H9 (cell line): ENCODE measurements at places on chromosomes 12 and 14. TPM values are rescaled to one million over a fixed set of nuclear protein-coding genes. Genes with fewer than 3 reads are reported as not detected.

DNA sequence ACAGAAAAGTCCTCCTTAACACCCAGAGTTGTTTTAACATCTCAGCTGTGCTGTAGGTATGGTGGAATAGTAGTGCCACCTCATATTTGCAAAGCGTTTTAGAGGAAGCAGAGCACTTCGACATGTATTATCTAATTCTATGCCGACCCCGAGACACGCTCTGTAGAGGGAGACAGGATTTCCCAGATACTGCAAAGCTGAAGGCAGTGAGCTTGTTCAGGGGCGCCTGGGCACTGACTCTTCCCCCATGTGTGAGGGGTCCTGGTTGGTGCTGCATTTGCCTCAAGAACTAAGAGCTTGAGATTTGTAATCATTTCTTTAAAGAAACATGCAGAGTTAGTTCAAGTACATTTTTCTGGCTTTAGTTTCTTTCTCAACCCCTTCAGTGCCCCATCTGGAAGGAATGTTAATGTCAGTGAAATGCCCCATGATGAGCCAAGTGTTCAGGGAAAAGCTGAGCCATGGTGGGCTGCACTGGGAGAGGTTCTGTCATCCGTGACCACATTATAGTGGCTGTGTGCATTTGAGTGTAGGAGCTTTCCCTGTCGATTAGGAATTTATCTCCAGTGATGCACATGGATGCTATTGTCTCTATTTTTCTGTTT, 66.3 kb downstream of the MBIP start:
- H3K27ac ChIP-seq = no peak overlapping the region
- H3K4me1 ChIP-seq = no peaks in the 10 kb centered on the region
- peaks cover 12% of the 10 kb centered on the region for H3K36me3 ChIP-seq
- no peaks in the 10 kb centered on the region for H3K27me3 ChIP-seq
- peak; percentile 39 for DNase-seq
- H3K4me3 ChIP-seq = no peak overlapping the region

DNA sequence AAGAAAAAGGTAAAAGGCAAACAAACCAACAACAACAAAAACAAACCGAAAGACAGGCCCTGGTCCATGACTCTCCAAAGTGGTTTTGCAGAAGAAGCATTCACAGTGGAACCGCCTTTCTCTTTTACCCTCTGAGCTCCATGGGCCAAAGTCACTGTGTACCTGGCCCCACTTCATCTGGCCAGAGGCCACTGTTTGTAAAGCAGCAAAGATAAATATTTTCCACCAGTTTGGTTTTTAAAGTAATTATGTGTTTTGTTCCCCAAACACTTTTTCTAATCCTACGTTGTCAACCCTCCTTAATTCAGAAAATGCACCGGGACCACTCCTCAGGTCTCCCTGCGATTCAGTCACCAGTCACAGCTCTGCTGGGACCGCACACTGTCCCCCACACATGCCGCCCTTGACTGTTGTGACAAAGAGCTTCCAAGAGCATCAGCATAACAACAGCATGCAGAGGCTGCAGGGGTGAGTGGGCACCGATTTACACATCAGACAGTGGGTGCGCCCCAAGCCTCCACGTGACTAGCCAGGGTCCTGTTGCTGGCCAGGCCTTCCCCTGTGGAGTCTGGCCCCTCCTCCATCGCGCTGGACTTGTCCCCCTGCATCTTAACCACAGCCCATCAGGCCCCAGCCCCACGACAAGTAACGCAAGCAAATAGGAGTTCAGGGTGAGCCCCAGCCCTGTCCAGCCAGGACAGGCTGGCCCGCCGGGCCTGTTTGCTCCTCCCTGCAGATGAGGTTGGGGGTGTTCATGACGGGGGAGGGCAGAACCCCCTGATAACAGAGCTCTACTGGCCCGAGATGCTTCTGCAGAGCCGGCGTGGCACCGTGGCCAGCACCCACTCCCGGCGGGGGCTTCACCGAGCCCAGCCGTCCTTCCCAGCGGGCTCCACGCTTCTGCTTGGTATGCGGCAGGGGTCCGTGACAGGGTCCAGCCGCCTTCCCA, 65.2 kb upstream of the DIO3 start:
- no peak overlapping the region for H3K27ac ChIP-seq
- no peak overlapping the region for H3K4me3 ChIP-seq
- H3K36me3 ChIP-seq = peaks cover 15% of the 10 kb centered on the region
- DNase-seq = peak; percentile 38

- no peak overlapping the region for H3K27ac ChIP-seq
- no peaks in the 10 kb centered on the region for H3K36me3 ChIP-seq
- H3K4me1 ChIP-seq = peaks cover 2% of the 10 kb centered on the region; the same call in 1 of the 2 replicates
- H3K27me3 ChIP-seq = no peaks in the 10 kb centered on the region
- peak; percentile 85 for DNase-seq
These were observed 24.3 kb downstream of the SYNDIG1L start for GRCh38 chr14:74401504-74402241.

DNA sequence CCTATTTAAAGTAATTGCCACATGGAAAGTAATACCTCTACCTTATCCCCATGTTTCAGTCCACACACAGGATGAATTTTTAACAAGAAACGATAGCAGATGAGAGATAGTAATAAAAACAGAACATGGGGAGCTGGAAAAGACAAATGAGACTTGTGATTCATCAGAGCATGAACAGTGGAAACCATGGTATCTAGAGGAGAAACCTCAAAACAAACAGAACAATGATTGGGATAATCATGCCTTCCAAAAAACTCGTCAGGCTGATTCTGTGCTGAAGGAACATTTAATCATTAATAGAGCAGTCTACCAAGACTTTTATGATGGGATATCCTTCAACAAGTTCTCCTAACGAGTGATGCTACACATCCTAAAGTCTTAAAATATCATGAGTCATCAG, 1390.7 kb downstream of the FSCB start:
- no peak overlapping the region for H3K4me3 ChIP-seq
- DNase-seq = no peak
- no peaks in the 10 kb centered on the region for H3K4me1 ChIP-seq
- H3K27ac ChIP-seq = no peak overlapping the region

DNA sequence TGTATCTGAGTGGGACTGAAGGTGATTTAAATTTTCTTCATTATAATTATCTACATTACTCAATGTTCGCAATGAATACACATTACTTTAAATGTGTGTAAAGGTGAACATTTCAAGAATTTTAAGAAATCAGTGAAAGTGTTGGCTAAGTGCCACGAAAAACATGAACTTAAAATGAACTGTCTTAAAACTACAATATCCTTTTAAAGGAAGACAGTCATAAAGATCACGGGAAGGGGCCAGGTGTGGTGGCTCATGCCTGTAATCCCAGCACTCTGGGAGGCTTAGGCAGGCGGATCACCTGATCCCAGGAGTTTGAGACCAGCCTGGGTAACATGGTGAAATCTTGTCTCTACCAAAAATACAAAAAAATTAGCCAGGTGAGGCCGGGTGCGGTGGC, 11.2 kb downstream of the MOK start:
- DNase-seq = no peak
- H3K27ac ChIP-seq = no peak overlapping the region
- H3K4me1 ChIP-seq = no peaks in the 10 kb centered on the region
- H3K4me3 ChIP-seq = no peak overlapping the region
- H3K36me3 ChIP-seq = no peaks in the 10 kb centered on the region

The BEGAIN gene
- total RNA-seq = 2.6 and 2.7 TPM in 2 replicates

The CIROP gene
- not detected in 2 replicates for total RNA-seq

The PLEKHA5 gene
- total RNA-seq = 82.5 and 86.7 TPM in 2 replicates

The KRAS gene
- 46.3 and 47.5 TPM in 2 replicates for total RNA-seq
